ENCODE measurements at places on chromosomes 13 and 19. TPM values are rescaled to one million over a fixed set of nuclear protein-coding genes. Genes with fewer than 3 reads are reported as not detected.

CELF5 gene
- 0.75 TPM for total RNA-seq

MIER2 gene
- not detected for total RNA-seq

OR7C1 gene
- total RNA-seq = not detected

LGI4 gene
- total RNA-seq = not detected

KLK1 gene
- total RNA-seq = not detected

SIGLEC12 gene
- total RNA-seq = not detected

C19orf33 gene
- 169 TPM for total RNA-seq

LGALS14 gene
- total RNA-seq = not detected

TICAM1 gene
- total RNA-seq = 6.5 TPM

TNFSF13B gene
- total RNA-seq = not detected

FBN3 gene
- under 0.01 TPM for total RNA-seq

SNAPC2 gene
- total RNA-seq = 40.1 TPM

DNA sequence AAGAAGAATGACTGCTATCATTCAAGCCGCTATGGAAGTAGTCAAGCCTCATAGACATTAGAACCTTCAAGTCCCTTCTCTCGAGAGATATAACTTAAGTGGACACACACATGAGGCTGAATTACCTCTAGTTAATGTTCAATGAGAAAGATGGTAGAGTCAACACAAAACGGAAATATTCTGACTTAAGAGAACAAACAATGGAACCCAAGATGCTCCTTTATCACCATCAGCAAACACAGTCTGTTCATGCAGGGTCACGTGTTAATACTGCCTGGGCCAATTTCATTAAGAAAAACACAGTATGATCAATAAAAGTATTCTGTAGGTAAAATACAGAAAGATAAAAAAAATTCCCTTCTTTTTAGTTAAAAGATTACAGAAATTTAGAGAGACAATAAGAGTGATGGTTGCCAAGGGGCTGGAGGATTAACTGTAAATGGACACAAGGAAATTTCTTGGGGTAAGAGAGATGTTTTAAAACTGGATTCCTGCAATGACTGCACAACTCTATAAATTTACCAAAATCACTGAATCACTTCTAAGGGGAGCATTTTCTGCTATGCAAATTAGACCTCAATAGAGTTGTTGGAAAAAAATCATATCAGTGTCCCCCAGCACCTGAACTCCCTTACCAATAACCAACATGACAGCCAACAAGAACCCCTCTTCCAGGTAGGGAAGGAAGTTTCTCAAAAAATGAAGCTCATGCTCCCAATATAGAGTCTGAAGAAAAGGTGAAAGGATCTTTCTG is 256.6 kb downstream of the ABCC4 start:
- no peak for DNase-seq

DNA sequence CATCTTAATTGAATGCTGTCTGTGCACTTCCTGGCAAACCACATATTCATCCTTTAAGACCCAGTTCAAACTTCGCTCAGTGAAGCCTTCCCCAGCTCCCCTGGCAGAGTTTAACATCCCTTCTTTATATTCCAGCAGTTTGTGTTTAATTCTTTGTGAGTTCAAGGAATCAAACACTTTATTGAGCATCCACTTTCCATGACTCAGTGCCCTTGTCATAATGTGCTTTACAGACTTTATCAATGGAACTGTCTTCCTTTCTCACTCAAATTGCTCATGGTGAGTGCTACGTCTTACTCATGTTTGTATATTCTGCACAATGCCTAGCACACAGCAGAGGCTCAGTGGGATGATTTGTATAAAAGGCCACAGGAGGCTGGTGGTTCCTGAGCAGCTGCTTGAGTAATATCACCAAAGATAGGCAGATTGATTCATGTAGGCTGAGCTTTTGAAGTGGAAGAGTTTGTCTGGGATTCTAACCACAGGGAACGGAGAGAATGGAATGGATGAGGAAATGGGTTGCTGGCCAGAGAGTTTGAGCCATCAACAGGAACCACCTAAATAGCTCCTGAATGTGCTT is 44.2 kb downstream of the SERTM1 start:
- peak; percentile 41 for DNase-seq

DNA sequence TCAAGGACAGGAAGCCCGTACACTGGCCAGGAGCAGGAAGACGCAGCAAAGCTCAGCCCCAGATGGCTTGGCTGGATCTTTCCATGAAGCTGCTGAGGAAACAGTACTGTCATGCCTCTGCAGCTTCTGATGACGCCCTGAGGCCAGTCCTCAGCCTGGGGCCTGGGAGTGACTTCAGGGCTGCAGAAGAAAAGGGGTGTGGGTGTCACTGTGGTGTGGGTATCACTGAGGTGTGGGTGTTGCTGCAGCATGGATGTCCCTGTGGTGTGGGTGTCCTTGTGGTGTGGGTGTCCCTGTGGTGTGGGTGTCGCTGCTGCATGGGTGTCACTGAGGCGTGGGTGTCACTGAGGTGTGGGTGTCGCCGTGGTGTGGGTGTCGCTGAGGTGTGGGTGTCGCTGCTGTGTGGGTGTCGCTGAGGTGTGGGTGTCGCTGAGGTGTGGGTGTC is 12.0 kb upstream of the GAS6 start:
- DNase-seq = no peak

- peak; percentile 93 for DNase-seq
Measured at GRCh38 chr13:110015253-110015652, 228.9 kb upstream of the IRS2 start.

DNA sequence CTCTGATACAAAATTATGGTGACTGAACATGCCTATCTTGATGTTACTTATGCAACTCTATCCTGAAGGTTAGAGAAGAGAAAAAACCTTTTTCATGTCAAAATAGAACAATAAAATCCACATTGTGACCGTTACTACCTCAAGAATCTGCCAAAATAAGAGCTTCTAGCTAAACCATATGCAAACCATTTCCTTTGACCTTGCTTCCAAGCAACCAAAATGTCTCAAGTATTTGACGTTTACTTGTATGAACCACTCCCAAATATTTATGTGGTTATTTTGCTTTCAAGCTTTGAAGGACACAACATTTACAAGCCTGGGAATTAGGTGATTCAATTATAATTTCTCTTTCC is 13.9 kb downstream of the FOXO1 start:
- DNase-seq = no peak

DNA sequence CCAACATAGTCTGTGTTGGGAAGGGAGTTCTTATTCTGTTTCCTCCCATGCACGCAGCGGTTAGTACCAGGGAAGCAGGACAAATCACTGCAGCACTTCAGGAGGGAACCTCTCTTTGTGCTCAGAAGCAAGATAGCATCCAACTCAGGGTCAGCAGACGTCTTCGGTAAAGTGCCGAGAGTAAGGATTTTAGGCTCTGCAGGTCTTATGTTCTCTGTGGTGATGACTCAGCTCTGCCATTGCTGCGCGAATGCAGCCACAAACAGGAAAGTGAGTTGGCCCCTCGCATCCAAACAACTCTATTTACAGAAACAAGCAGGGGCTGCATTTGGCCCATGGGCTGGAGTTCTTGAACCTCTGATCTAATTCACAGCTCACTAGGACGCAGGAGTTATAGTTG is 122.1 kb upstream of the SPATA13 start:
- peak; percentile 56 for DNase-seq

GRCh38 chr13:39590466-39591036 is 12.4 kb downstream of the LHFPL6 start:
- peak; percentile 56 for DNase-seq

- DNase-seq = no peak
Measured at GRCh38 chr19:10295305-10295846, 5.6 kb downstream of the ICAM5 start.

- DNase-seq = peak; percentile 36
Measured at GRCh38 chr13:88736026-88736425, 1064.9 kb downstream of the SLITRK5 start.

- DNase-seq = no peak
Measured at GRCh38 chr13:111329641-111330040, 9.2 kb downstream of the TEX29 start.

DNA sequence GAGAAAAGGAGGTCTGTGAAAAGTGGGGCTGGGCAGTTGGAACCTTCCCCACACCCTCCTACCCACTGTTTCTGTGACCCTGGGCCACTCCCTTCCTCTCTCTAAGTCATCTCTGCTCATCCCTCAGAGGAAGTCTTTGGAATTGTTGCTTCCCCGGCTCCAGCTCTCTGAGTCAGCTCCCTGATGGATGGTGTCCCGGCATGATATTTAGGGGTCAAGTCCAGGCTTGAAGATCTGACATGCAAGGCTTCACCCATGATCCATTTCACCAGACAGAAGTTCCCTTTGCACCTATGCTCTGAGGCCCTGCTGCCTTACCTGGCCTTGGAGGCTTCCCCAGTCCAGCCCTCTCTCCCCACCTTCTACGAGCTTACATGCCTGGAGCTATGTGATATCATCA is 13.3 kb downstream of the EXOC3L2 start:
- no peak for DNase-seq

DNA sequence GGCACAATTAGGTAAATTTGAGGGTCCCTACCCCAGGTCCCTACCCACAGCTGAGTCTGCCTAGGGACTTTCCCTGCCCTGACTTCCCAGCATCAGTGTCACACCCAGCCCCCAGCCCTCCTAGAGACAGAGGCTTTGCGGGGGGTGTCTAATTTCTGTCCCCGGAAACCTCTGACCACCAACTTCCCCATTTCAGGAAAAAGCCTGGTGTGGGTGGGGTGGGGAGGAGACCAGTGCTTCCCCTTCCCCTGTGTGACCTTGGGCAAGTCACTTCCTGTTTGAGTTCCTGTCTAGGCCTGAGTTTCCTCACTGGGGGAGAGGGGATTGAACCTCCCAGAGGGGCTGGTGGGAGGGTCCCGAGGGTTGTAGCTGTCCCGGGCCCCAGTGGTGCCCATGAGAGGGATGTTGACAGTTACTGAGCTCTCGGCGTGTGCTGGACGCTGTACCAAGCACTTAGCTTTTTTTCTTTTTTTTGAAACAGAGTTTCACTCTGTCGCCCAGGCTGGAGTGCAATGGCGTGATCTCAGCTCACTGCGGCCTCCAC is 7.9 kb downstream of the VASP start:
- DNase-seq = no peak

- DNase-seq = peak; percentile 68
Measured at GRCh38 chr19:49533551-49534488, 6.0 kb downstream of the RCN3 start.

DNA sequence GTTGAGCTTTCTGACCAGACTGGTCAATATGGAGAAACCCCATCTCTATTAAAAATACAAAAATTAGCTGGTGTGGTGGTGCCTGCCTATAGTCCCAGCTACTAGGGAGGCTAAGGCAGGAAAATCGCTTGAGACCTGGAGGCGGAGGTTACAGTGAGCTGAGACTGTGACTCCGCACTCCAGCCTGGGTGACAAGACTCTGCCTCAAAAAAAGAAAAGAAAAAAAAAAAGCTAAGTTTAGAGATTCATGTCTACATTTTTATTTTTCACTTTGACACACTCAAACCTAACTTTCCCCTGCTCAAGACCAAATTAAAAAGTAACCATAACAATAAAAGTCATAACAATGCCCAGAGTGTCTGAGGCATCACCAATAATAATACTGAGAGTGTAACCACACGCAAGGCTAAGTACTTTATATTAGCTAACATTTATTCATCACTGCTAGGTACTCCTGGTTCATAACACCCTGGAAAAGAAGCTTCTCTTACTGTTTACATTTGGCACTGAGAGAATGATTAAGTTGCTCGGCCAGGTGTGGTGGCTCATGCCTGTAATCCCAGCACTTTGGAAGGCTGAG is 5.7 kb downstream of the IRGC start:
- no peak for DNase-seq

DNA sequence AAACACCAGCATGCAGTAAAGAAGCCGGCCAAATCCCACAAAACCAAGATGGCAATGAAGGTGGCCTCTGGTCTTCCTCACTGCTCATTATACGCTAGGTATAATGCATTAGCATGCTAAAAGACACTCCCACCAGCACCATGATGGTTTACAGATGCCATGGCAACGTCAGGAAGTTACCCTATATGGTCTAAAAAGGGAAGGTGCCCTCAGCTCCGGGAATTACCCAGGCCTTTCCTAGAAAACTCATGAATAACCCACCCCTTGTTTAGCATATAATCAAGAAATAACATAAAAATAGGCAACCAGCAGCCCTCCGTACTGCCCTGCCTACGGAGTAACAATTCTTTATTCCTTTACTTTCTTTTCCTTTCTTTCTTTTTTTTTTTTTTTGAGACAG is 21.1 kb upstream of the PLEKHF1 start:
- no peak for DNase-seq

- DNase-seq = peak; percentile 70
Measured at GRCh38 chr13:98232456-98232855, 55.4 kb upstream of the RNF113B start.

GRCh38 chr13:111911121-111911720 is 155.7 kb upstream of the SOX1 start:
- DNase-seq = no peak

GRCh38 chr19:39525205-39525604 is 7.4 kb downstream of the EID2B start:
- DNase-seq = no peak

- DNase-seq = peak; percentile 54
Measured at GRCh38 chr13:109383683-109384082, 402.7 kb downstream of the IRS2 start.

GRCh38 chr13:95181586-95181985 is 119.7 kb downstream of the ABCC4 start:
- DNase-seq = no peak

- no peak for DNase-seq
Measured at GRCh38 chr19:14770944-14771839, 7.2 kb downstream of the ADGRE2 start.

DNA sequence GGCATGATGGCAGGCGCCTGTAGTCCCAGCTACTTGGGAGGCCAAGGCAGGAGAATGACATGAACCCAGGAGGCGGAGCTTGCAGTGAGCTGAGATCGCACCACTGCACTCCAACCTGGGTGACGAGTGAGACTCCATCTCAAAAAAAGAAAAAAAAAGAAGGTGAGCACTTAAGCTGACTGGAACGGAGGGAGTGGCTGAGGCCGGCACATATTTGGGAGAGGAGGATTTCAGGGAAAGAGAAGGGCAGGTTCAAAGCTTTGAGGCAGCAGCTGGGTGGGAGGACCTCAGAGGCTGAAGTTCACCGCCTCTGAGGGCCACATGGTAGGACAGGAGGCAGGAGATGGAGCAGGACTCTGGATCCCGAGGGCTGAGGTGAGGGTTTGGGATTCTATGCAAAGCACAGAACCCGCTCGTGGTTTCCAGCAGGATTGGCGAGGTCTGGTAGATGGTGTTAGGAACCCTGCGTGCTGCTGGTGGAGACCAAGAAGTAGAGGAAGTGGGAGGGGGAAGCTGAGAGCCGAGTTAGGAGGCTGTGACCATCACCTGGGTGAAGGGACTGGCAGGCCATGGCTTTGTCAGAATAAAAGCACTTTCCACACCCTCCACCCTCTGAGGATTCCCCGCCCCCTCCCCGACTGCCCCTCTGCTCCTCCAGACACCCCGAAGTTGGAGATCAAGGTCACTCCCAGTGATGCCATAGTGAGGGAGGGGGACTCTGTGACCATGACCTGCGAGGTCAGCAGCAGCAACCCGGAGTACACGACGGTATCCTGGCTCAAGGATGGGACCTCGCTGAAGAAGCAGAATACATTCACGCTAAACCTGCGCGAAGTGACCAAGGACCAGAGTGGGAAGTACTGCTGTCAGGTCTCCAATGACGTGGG is 8.4 kb downstream of the CD22 start:
- DNase-seq = no peak

- no peak for DNase-seq
Measured at GRCh38 chr19:31300422-31300821, 48.8 kb downstream of the TSHZ3 start.

All from PC-3 (cell line).